Stimulated activated CD8-positive, alpha-beta memory T cell treated with anti-CD3 and anti-CD28 coated beads, Interleukin-7, amount 100 ng/mL, for 24 hours (primary cell): ENCODE measurements at places on chromosomes 7 and 10.
A peak's percentile ranks its signal among the peaks of the same experiment; 100 is the strongest.

GRCh38 chr10:48595539-48595932 is 9.3 kb downstream of the ARHGAP22 start:
- no peak for DNase-seq

- DNase-seq = no peak
These were observed 14.3 kb downstream of the TMEM273 start for GRCh38 chr10:49173853-49174252.

DNA sequence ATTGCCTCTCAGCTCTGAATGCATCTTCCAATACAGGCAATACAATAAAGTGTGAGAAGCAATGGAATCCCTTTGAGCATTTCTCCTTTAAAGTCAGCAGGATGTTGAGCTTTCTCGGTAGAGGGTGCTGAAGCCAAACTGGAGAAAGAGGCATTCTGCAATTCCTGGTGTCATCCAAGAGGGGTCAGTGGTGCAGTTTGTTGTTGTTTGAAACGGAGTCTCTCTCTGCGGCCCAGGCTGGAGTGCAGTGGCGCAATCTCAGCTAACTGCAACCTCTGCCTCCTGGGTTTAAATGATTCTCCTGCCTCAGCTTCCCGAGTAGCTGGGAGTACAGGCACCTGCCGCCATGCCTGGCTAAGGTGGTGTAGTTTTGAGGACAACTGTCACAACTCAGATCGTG is 486.5 kb downstream of the CALN1 start:
- no peak for DNase-seq

DNA sequence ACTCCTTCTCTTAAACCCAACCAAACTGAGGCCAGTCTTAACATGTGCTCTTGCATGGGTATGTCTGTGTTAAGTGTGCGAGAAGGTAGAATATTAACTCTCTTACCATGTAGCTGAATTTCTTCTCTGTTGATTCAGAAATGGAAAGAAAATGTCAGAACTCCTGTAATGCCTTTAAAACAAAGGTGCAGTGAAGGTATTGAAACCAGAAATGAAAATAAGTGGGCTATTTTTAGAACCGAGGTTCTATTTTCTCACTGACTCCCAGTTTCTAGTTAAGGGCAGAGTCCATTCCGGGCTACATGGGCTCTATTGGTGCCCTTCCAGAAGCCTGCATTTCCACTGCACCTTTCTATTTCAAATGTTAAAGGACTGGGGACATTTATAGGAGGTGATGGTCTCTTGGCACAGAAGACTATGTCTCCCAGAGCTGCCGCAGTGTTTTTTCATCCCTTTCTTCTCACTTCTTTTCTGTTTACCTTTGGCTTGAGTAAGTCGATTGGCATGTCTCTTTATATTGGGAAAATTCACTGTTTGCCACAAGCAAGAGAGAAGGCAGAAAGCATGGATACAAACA is 174.9 kb downstream of the LRMDA start:
- DNase-seq = no peak

DNA sequence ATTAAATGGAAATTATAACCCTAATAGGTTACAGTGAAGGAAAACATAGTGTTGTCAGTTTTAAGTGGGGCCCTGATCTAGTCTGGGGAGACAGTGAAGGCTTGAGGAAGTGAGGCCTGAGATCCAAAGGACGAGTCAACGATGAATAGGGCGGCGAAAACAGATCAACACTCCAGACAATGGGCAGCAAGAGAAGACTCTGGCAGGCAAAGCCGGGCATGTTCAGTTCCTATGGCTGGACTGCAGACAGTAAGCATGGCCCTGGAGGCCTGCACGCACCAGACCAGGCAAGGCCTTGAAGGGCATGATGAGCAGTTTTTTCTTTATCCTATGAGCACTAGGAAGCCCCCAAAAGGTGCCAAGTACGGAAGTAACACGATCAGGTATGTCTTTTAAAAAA is 127.8 kb downstream of the RNF216 start:
- DNase-seq = no peak

- no peak for DNase-seq
These were observed 298.6 kb downstream of the EXOC4 start for GRCh38 chr7:133551466-133551865.

DNA sequence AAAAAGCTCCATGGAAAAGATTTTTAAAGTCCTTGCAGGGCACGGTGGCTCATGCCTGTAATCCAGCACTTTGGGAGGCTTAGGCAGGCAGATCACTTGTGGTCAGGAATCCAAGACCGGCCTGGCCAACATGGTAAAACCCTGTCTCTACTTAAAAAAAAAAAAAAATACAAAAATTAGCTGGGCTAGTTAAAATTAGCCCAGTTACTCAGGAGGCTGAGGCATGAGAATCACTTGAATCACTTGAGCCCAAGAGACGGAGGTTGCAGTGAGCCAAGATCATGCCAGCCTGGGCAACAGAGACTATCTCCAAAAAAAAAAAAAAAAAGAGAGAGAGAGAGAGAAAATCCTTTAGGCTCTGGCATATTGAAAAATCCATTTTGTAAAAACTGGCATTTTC is 61.9 kb downstream of the CCDC6 start:
- no peak for DNase-seq

DNA sequence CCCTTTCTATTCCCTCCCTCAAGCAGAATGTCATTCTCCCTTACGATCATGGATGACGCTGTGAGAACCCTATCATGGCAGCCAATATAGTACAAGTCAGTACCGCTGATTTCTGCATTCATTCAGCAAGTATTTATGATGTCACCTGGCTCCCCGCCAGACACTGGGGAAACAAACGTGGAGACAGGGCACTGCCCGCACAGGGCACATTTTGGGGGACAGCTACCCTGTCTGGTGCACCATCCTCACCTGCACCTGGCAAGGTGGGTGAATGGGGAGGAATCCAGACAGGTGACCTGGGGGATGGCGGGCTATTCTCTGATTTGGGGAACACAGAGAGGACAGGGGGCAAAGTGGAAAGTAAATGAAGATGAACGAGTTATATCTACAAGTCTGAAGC is 28.4 kb downstream of the MKI67 start:
- no peak for DNase-seq

GRCh38 chr7:157431173-157431950 is 94.6 kb downstream of the DNAJB6 start:
- no peak for DNase-seq

DNA sequence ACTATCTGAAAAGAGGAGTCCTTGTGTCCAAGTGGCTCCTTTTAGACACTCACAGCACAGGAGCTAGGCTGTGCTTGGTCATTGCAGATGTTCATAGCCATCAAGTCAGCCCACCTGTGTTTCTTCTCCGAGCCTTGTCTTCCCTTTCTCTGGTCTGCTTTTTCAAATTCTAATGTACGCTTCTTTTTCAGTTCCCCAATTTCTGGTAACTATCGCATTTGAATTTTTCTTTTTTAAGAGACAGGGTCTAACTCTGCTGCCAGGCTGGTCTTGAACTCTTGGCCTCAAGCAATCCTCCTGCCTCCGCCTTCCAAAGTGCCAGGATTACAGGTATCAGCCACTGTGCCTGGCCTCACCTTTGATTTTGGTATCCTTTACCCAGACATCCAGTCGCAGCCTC is 18.9 kb downstream of the APBB1IP start:
- no peak for DNase-seq

DNA sequence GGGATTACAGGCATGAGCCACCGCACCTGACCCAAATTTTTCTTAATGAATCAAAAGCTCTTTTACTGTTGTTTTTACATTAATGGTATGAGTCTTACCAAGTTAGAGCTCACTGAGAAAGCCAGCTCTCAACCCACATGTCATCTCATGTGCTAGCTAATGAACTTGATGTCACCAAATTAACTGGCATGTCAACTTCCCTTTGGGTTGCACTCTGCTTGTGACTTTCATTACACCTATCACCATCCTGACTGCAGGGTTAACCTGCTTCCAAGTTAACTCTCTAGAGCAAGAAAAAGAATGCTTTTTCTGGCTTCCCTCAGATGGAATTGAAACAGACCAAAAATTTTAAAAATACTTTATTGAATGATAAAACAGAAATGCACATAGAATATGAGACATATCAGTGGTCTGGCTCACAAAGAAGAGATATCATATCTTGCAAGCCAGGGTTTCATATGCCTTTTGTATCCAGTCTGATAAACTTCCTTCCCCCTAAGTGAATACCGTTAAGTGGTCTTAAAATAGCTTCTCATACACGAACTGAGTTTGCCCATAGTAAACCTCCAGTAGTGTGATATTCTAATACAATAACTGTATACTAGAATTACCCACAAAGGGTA is 42.9 kb upstream of the TRIM24 start:
- no peak for DNase-seq

DNA sequence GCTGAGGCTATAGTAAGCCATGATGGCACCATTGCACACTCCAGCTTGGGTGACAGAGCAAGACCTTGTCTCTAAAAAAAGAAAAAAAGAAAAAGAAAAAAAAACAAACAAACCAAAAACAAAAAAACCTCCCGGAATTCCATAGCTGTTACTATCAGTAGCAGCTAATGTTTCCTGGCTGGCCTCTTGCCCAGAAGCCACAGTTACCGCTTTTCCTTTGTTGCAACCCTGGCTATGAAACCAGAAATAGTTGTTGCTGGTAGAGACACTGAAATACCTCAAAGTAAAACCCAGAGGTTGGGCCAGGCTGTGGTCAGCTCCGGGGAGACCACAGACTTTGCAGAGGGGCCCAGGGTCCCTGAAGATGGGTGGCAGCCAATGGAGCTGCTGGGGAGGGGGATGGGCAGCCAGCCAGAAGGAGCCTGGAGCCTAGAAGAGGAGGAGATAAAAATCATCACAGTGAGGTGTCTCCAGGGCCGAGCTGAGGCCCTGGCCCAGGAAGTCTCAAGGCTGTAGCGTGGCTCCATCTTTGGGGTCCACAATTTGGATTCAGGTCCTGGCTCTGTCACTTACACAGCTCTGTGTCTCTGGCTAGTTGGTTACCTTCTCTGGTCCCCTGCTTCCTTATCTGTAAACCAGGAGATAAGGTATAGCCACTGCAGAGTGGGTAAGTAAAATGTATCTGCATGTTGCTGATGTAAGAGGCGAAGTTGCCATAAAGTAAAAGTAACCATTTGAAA is 3.4 kb upstream of the CHST12 start:
- DNase-seq = no peak

- DNase-seq = no peak
These were observed 3.1 kb upstream of the MRC1 start for GRCh38 chr10:17805921-17806577.

GRCh38 chr7:94323844-94324243 is 70.9 kb upstream of the COL1A2 start:
- no peak for DNase-seq

- DNase-seq = no peak
These were observed 293.5 kb upstream of the AKR1E2 start for GRCh38 chr10:4532467-4532866.

- DNase-seq = no peak
These were observed 221.7 kb downstream of the PARD3 start for GRCh38 chr10:34593374-34593890.

DNA sequence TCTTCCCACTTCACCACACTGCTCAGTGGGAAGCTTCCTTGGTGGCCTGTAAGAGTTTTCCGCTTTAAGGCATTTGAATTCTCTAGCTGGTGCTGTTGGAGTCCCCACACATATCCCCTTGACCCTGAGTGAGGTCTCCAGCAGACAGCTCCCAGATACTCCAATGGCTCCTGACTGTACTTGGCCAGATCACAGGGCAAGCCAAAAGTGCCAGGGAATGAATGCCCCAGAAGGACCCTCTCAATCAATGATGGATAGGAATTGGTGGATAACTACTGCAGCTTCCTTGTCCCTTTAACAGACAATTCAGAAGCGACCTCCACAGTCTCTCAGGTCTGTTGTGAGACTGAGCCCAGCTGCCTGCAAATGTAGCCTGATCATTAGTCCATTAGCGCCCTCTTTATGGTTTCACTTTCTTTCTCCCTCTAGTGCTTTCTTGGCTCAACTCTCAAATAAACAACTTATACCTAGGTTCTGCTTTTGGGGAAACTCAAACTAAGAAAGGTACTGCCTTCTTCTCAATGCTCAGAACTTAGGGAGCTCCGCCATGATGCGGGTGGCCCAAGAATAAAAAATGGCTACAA is 283.0 kb downstream of the TCF7L2 start:
- no peak for DNase-seq

GRCh38 chr10:95539560-95540284 is 21.4 kb downstream of the SORBS1 start:
- no peak for DNase-seq

GRCh38 chr10:90834326-90834725 is 23.5 kb downstream of the HTR7 start:
- DNase-seq = no peak

DNA sequence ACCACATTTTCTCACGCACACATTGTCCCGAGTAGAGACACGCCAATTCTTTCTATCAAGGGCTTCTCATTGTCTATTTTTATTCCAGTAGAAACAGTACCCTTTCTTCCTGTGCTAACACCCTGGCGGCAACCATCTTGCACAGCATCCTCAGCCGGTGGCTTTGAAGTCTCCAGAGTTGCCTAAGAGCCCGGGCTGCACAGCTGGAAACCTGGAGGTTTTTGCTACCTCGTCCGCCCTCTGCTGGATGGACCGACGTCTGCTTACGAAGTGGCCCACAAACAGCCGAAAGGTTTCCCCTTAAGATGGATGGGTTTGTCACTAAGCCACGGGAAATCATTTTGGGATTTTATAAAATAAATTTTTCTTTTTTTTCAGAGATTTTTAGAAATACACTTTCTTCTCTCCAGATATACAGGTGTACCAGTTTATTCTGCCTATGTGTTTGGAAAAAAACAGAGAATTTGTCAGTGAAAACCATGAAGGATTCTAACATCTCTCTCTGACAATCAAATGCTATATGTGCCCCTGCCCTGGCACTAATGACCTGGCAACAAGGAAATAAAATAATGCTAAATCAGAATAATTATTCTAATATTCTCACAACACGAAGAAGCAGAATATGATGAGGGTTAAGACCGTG is 81.8 kb upstream of the FAM204A start:
- peak; percentile 38 for DNase-seq

GRCh38 chr10:65911151-65911835 is 1014.5 kb upstream of the LRRTM3 start:
- no peak for DNase-seq

DNA sequence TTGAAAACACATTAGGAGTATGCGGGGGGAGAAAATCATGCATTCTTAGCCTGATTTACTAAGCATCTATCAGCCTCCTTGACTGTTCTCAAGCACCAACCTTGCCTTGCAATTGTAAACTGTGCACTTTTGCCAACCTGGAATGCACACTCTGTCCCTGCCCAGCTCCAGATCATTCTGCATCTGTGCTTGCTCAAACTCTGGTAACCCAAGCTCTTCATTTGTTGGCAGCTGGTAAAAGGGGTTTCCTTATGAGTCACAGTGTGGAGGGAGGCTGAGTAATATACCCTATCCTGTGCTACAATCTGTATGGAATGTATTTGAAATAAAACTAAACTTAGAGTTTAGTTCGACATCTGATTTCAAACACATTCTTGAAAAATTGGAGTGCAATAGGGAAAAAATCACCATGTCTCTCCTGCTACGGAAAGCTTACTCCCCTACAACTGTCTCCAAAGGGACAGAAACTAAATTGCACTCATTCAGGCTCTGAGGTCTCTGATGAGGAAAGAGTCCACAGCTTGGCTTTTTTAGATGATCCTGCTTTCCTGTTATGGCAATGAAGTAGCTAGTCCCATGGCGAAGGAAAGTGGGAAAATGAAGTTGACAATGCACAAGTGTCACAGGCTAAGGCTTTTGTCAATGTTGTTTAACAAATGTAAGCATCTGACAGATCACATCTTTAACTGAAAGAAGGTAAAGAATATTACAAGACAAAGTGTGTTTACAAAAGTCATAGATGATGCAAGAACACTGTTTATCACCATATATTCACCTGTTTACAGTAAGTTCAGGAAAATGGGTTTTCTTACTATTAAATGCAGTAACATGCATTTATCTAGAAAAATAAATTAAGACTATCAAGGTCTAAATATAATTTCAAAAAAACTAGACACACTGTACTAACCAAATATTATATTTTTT is 61.9 kb downstream of the TES start:
- DNase-seq = no peak
